ENCODE measurements at places on chromosomes 11 and 22. TPM values are rescaled to one million over a fixed set of nuclear protein-coding genes. Genes with fewer than 3 reads are reported as not detected.

- DNase-seq: peak; percentile 11
Measured at GRCh38 chr11:134223121-134223520, 646 bp downstream of the NCAPD3 start.

GRCh38 chr11:128361451-128362020, 225.8 kb downstream of the ETS1 start:
- no peak for DNase-seq

- no peak for DNase-seq
Measured at GRCh38 chr11:10631761-10632160, 61.8 kb downstream of the IRAG1 start.

DNA sequence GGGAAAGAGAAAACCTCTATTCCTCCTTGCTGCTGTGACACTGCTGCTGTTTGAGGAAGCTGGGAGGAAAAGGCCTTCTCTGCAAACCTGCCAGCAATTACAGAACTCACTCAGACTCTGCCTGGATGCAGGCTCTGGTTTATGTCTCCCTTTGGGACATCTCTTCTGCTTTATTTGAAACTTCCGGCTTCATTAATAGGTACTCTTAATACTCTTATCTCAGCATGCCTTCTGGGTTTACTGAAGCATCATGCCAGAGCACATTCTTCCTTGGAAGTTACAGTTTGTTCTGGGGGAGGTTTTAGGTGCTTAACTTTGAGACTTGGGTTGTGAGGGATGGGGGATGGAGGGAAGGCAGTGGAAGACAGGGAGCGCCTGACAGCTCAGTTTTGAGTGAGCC, 79.9 kb downstream of the NAV2 start:
- DNase-seq: no peak

- DNase-seq: no peak
Measured at GRCh38 chr11:90134478-90135003, at the start of gene NAALAD2. Gene NAALAD2, plus strand, starts transcription at chr11:90134663. Its CDS starts 96 bp downstream, at chr11:90134759.

GRCh38 chr11:75066061-75066460, 30.6 kb downstream of the OR2AT4 start:
- DNase-seq: no peak

DNA sequence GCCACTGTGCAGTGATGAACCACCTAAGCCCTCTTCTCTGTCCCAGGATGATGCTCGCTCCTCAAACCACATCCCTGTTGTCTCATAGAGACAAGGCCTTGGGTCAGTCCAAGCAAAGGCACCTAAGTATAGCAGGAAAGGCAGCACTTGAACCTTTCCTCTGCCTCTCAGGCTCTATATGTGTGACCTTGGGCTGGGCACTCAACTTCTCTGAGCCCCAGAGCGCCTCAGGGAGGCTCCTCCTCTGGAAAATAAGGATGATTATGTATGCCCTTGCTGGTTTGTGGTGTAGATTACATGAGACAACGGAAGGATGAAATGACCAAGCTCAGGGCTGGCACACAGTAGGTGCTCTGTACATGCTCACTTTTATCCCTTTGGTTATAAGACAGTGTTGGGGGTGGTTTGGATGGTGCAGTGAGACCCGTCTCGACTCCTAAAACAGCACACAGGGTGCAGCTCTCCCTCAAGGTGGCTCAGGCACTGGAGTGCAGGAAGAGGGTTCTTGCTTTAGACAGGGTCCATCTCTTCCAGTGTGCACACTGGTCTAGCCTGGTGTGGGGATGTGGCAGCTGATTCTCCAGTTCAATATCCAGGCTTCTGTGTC, 40.2 kb upstream of the ACCSL start:
- DNase-seq: peak; percentile 37

DNA sequence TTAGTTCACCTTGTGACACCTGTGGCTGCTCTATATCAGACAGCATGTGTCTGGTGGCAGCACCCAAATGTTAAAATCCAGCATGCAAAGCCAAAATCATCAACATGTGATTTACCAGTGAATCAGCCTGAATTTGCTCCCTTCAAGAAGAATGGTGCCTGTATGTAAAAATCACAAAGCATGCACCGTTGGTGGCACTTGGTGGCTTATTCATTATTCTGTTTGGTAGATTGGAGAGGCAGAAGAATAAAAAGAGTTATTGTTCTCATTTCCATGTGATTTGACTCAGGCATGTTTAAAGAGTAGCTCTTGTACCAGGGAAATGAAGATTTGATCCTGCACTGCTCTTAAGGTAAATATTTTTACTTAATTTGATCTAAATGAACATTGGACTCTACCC, 143.9 kb upstream of the MPPED2 start:
- DNase-seq: no peak

DNA sequence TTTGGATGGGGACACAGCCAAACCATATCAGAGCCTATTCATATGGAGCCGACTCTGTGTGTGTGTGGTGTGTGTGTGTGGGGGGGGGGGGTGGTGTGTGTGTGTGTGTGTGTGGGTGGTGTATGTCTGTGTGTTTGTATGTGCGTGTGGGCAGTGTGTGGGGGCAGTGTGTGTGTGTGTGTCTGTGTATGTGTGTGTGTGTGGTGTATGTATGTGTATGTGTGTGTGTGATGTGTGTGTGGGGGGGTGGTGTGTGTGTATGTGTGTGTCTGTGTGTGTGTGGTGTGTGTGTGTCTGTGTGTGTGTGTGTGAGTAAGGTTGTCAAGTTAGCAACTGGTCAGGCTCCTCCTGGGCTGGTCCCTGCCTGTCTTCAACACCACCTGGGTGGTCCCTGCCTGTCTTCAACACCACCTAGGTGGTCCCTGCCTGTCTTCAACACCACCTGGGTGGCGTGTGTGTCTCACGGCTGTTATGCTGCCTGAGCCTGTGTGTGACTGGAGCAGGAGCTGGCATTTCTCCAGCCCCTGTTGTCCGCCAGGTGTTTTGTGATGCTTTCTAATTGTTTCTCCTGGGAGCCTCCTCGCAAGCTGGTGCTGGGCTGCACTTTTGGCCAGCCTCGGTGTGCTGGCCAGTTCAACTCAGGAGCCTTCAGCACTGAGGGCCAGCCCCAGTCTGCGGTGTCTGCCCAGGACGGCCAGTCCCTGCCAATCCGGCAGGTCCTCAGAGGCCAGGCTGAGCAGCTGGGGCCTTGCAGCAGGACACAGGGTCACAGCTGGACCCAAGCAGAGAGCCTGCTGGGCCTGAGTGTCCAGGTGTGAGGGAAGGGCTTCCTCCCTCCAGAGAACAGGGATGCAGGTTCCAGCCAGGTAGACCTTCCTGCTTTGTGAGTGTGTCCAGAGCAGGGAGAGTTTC, 21.5 kb upstream of the PVALB start:
- no peak for DNase-seq

DNA sequence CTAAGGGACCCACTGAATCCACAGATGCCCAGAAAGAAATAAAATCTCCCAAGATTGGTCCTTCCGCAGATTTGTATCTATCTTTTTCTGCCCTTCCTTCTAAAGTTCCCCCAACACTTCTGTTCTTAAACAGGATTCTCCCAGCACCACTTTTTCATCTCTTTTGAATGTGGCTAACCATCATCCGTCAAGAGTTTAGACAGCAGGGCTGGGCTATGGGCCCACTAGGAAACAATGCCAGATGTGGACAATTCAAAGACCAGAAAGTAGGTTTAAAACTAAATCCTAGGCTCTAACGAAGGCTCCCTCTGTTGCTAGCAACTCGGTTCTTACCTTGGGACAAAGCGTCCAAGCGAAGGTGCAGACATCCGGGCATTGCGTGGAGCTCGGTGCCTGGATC, 100.0 kb downstream of the AMBRA1 start:
- no peak for DNase-seq

- DNase-seq: no peak
Measured at GRCh38 chr22:42277988-42278776, 7.7 kb upstream of the TCF20 start.

DNA sequence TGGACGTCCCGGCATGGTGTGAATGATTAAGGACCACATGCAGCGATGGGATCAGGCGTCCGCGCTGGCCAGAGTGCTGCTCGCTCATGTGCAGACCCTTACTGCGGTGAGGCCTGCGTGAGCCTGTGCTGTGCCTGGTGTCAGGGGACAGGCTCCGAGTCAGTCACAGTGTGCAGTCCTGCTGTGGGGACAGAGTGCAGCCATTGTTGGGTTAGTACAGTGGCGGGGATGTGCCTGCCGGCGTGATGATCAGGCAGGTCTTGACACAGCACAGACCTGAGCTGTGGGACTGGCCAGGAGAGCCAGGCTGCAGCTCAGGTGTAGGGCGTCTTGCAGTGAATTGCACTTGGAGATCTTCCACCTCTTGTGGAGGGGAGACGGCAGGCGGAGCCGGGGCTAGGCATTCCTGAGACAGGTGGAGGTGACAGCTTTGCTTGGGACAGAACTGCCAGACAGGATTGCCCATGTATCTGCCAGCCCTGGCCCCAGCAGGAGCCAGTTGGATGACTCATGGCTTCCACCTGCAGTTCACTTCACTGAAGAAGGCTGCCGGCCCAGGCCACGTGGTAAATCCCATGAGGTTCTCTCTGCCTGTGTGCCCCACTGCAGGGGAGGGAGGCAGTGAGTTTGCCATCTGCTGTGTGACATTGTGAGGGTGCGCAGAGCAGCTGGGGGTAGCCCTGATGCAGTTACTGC, 17.3 kb downstream of the TRMU start:
- no peak for DNase-seq

DNA sequence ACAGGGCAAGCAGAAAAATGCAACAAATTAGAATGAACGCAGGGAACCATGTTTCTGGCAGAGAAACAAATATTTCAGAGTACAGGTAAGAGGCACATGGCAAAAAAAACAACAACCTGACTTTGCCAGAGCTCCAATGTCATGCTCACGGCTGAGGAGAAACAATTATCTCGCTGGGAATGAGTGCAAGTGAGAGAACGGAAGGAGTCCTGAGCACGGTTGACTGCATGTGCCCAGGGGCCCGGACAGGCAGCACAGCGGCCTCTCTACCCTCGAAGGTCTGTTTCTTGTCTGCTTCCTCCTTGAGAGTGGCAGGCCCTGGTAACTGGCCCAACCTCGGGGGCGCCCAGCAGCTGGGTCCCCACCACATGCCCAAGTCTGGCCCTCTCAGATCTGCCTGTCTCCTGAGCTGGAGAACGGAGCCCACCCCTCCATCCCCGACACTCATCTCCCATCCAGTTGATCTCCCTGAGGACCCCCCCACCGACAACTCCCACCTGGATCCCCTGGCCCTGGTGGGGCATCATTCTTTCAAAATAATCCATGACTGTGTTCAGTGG, 24.6 kb upstream of the RTN4R start:
- DNase-seq: no peak

- DNase-seq: no peak
Measured at GRCh38 chr22:49566141-49566541, 261.5 kb downstream of the BRD1 start.

DNA sequence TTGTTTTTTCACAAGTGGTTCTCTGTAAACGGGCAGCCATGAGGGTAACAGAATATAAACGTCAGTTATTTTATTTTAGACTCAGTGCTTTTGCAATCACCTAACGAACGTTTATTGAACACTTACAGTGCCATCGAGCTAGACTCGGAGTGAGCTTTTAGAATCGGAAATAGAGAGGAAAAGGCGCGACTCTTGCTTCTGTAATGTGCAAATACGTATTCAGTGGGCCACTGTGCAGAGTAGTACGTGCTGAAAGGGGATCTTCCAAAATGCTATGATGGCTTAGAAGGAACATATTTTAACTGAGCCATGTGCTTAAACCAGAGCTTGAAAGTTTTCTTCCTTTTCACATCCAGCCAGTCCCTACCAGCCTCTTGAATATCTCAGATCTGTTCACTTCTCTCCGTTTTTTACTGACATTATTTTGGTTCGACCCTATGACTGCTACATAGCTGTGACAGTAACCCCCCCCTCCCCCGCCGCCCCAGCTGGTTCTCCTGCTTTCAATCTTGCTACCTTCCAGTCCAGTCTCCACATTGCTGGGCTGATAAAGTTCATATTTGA, 468 bp downstream of the DDIAS start:
- DNase-seq: no peak

GRCh38 chr11:128890543-128891368, at the start of gene KCNJ5:
Gene KCNJ5, plus strand, starts transcription at chr11:128891356. Its CDS starts 19,918 bp downstream, at chr11:128911274.
- DNase-seq: peak; percentile 40

DNA sequence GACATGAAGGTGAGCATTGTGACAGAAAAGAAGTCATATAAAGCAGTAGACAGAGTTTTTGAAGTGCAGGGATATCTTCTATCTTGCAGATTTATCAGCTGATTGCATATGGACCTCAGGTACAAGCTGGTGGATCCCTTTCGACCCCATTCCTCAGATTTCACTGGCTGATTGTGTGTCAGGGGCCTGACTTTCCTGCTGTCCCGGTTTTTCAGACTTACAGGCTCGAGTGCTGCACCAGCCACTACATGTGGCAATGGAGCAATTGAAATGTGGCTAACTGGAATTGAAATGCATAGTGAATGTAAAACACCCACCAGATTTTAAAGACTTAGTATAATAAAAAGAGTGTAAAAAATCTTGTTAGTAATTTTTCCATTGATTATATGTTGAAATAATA, 50.3 kb downstream of the CLMP start:
- DNase-seq: no peak

DNA sequence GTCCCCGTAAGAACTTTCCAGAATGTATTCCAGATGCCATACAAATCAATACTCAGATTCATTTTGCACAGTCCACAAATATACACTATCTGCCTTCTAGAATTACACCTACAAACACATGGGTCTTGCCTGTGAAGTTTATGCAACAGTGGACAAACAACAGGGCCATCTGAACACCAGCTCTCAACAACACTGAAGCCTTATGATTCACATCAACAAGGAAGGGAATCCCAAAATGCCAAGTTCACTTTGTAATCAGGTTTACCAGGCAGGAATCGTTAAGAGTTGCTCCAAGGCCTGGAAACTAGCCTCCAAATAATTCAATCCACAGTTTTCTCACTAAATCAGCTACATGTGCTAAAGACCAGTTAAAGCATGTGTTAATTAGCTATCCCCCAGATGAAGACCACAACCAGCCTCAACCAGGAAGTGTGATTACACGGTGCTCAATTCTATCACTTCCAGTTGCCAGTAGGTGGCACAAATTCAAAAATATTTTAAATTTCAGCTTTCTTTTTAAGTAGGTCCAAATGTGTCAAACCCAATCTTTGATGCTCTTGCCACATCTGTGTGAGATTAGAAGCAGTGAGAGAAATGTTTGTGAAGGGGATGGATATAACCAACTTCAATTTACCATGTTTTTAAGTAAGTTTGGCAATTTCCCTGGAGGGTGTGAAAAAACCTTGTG, 139.1 kb upstream of the BDNF start:
- DNase-seq: no peak

GRCh38 chr11:114001416-114001815, 26.5 kb downstream of the HTR3A start:
- no peak for DNase-seq

The SMC1B gene
- 0.93 TPM for total RNA-seq

The OR2AG2 gene
- total RNA-seq: not detected

The P2RY2 gene
- total RNA-seq: not detected

The TBC1D22A gene
- 50.8 TPM for total RNA-seq
